ENCODE measurements at places on chromosomes 6 and 20.

- DNase-seq = no peak
Observed at GRCh38 chr6:119985952-119986736, 636.6 kb upstream of the MAN1A1 start.

DNA sequence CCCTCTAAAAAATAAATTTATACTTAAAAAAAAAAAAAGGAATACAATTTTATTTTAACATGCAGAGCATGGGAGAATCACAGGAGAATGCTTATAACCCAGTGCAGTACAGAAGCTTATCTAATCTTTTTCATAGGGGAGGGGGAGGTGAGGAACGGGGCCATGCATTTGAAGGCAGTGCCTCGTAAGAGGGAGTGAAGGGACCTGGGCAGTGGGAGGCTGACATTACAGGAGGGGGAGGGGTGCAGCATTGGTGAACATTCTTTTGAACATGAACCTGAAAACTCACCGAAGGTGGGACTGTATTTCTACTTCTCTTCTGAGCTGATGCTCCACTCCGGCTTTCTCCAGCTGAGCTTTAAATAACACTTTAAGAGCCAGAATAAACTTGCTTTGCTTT, 9.3 kb downstream of the AURKA start:
- DNase-seq = no peak

GRCh38 chr20:3238616-3239025, 369 bp downstream of the SLC4A11 start:
- no peak for DNase-seq

GRCh38 chr20:39170896-39171463, 208.8 kb downstream of the DHX35 start:
- no peak for DNase-seq

- DNase-seq = no peak
Observed at GRCh38 chr20:1622450-1622849, 2.6 kb upstream of the SIRPB1 start.

GRCh38 chr6:82419132-82419581, 55.5 kb downstream of the TPBG start:
- no peak for DNase-seq
